Glutamatergic neuron (in vitro differentiated cells): ENCODE measurements at places on chromosomes 16 and 17. TPM values are rescaled to one million over a fixed set of nuclear protein-coding genes. Genes with fewer than 3 reads are reported as not detected.

The NPIPB8 gene
- total RNA-seq, result not detected

The ARHGDIG gene
- total RNA-seq, result 13.8 TPM

The CDH11 gene
- total RNA-seq, result 2.6 TPM

The NLRC3 gene
- not detected for total RNA-seq

The METTL16 gene
- total RNA-seq, result 22.6 TPM

The TBC1D3C gene
- not detected for total RNA-seq

The CCDC78 gene
- total RNA-seq, result 18.9 TPM

The SPATA22 gene
- not detected for total RNA-seq

The PLXDC1 gene
- not detected for total RNA-seq

The CD300H gene
- not detected for total RNA-seq

The TBC1D3H gene
- 0.37 TPM for total RNA-seq

The LRRC36 gene
- total RNA-seq, result not detected

The USP43 gene
- 0.22 TPM for total RNA-seq

The CNGB1 gene
- total RNA-seq, result 0.91 TPM

The HS3ST2 gene
- 32.5 TPM for total RNA-seq

The SDK2 gene
- 12.3 TPM for total RNA-seq

The TMIGD1 gene
- not detected for total RNA-seq

The DHX8 gene
- total RNA-seq, result 71.9 TPM

The CHST4 gene
- total RNA-seq, result not detected

The SYCE1L gene
- total RNA-seq, result 12.8 TPM
